SJCRH30 (cell line): ENCODE measurements at places on chromosomes 3 and 15. TPM values are rescaled to one million over a fixed set of nuclear protein-coding genes. Genes with fewer than 3 reads are reported as not detected.

- no peak for DNase-seq
Measured at GRCh38 chr3:192481638-192482037, 245.7 kb downstream of the FGF12 start.

DNA sequence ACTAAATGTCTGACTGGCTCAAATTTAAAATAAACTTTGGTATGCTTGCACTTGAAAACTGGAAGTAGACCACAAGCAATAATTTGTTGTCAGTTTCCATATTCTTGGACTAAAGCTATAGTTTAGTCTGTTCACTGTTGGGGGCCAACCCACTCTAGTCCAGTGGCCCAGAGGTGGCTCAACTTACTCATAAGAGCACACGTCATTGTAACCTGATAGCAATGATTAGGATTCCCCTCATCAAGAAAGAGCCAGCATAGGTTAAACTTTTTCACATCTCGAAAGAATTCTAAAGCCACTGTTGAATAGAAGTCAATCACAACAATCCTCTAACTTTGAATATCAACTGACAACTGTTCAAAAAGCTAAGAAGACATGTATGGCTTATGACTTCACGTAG, 147.0 kb downstream of the MEIS2 start:
- no peak for DNase-seq

DNA sequence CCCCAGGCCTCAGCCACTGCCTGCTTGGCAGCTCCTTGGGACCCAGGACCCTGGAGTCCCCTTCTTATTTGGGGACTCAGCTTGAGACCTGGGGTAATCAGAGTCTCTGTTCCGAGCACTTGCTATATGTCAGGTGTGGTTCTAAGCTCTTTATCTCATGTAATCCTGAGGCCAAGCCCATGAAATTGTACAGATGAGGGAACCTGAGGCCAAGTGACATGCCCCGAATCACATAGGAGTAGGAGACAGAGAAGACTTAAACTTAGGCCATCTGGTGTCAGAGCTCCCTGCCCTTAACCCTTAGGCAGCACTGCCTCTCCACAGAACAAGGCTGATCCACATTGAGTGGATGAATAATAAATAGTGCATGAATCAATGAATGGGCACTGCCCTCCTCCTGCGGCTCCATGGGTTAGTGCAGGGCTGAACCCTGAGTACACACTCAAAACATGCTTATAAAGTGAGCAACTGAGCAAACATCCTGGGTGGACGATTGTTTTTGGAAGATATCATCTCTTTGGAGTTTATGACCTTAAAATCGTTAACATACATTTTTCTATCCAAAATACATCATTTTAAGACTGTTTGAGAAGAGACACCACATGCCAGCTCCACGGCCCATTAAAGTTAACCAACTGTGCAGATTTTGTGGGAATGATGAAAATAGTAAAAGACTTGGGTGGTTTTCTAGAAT, 33.2 kb upstream of the IQSEC1 start:
- DNase-seq: no peak

DNA sequence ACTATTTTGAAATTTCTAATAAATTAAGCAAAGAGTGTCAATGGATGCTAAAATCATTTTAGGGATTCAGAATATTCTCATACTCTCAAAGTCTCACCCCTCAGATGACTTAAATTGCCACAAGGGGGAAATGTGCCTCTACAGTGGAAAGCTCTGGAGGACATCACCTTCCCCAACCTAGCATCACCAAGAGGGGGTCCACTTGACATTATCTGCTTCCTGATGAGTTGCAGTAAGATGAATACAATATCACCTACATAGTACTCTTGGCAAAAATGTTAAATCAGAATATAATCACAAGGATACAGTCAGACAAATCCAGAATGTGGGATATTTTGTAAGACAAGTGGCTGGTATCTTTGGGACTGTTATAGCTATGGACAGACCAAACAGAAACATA, 290.1 kb downstream of the MFSD1 start:
- DNase-seq: no peak

DNA sequence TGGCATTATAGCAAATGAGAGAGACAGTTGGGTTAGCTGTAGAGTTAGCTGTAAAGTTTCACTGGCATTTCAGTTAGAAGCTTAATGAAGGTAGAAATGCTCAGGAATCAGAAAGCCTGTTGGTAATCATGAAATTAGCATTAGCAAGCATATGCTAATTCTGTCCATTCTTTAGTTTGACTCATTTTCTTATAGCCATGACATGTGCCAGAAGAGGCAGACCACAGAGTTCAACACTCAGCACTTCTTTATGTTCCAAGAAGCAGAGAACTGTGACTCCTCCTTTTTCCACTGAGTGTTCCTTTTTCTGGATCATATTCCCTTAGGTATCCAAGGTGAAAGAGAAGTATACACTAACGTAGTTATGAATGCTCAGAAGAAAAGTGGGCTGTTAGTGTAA, 276.2 kb upstream of the SGO1 start:
- DNase-seq: no peak

Gene SNRPA1
- total RNA-seq: 139 and 151 TPM in 2 replicates
